ENCODE measurements at places on chromosomes 13 and 19.

GRCh38 chr13:53642306-53642705 lies 613.7 kb downstream of the OLFM4 start:
- no peak overlapping the region for H3K27ac ChIP-seq
- no peak for DNase-seq
- H3K27me3 ChIP-seq, result no peaks in the 10 kb centered on the region
- no peak overlapping the region for H3K4me3 ChIP-seq

- H3K4me1 ChIP-seq, result peaks cover 6% of the 10 kb centered on the region
- peaks cover 5% of the 10 kb centered on the region for H3K27me3 ChIP-seq
- no peak overlapping the region for H3K4me3 ChIP-seq
- no peak for DNase-seq
- no peak overlapping the region for H3K27ac ChIP-seq
These were observed 12.1 kb upstream of the PEX11G start for GRCh38 chr19:7500811-7501450.

DNA sequence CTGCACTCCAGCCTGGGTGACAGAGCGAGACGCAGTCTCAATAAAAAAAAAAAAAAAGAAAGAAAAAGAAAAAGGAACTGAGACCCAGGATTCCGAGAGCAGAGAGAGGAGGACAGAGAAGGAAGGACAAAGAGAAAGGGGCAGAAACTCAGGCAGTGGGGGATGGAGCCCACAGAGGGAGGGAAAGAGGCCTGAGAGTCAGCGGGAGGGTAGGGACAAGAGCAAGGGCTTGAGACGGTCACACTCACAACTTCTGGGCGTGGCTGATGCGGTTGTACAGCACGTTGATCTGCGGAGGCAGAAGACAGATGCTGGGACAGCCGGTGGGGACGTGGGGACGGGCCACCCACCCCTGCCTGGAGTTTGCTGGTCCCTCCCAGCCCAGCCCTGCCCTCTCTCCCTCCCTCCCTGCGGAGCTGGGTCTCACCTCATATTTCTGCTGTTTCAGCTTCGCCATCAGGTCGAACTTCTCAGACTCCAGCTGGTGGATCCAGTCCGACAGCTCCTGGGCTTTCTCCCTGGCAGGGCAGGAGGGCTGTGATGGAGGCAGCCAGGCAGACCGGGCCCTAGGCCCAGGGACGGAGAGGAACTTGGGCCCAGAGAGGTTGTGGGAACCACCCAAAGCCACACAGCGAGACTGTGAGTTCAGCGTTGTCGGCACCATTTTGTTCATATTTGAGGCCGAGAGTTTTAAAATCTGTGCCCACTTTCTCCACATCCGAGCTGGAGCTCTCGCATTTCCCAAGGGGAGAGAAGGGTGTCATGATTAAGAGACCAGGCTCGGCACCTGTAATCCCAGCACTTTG lies 15.2 kb downstream of the TNNT1 start:
- no peak overlapping the region for H3K4me3 ChIP-seq
- H3K4me1 ChIP-seq, result no peaks in the 10 kb centered on the region
- DNase-seq, result no peak
- H3K27me3 ChIP-seq, result peaks cover 23% of the 10 kb centered on the region

GRCh38 chr13:30978981-30979956 lies 46.8 kb downstream of the TEX26 start:
- H3K27ac ChIP-seq, result no peak overlapping the region
- H3K4me1 ChIP-seq, result no peaks in the 10 kb centered on the region
- no peak for DNase-seq
- no peaks in the 10 kb centered on the region for H3K36me3 ChIP-seq
- peaks cover 5% of the 10 kb centered on the region for H3K27me3 ChIP-seq

DNA sequence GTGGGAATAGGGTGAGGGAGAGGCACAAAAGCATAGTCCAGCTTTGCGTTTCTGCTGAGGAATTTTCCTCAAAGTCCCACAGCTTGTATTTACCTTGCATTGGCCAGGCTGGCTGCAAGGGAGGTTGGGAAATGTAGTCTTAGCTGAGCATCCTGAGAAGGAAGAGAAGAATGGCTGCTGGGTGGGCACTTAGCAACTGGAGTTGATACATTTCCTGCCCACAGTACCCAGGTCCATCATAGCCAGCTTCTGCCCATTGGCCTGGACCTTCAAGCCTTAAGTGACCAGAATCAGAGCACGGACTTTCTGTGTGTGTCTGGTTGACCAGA lies 112.4 kb downstream of the SIPA1L3 start:
- DNase-seq, result no peak
- H3K4me3 ChIP-seq, result no peak overlapping the region
- no peak overlapping the region for H3K27ac ChIP-seq
- no peaks in the 10 kb centered on the region for H3K36me3 ChIP-seq
- peaks cover 6% of the 10 kb centered on the region for H3K4me1 ChIP-seq

- H3K27ac ChIP-seq, result no peak overlapping the region
- DNase-seq, result no peak
- no peaks in the 10 kb centered on the region for H3K27me3 ChIP-seq
- no peaks in the 10 kb centered on the region for H3K36me3 ChIP-seq
- no peaks in the 10 kb centered on the region for H3K4me1 ChIP-seq
These were observed 55.5 kb upstream of the URI1 start for GRCh38 chr19:29886586-29886985.

- no peaks in the 10 kb centered on the region for H3K4me1 ChIP-seq
- DNase-seq, result no peak
- no peak overlapping the region for H3K4me3 ChIP-seq
- H3K36me3 ChIP-seq, result peaks cover 3% of the 10 kb centered on the region
These were observed 146.8 kb downstream of the KCNRG start for GRCh38 chr13:50162001-50162400.

- H3K4me3 ChIP-seq, result no peak overlapping the region
- no peak for DNase-seq
- H3K4me1 ChIP-seq, result no peaks in the 10 kb centered on the region
These were observed 22.5 kb downstream of the TMEM255B start for GRCh38 chr13:113781571-113781970.

DNA sequence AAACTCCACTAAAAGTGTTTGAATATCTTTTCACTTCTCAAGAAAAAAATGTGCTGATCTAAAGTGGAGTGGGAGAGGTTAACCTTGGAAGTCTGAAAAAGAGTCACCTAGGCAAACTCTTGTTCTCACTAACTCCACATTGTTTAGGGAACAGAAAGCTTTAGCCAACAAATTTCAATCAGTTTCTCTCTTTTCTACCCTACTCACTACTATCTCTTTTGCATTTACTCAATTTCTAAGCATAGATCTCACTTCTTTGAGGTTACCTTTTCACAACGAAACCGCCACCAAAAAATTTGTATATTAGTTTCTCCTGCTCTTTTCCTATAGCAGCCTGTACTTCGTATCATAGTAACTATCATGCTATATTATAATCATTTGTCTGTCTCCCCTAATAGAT lies 6.3 kb downstream of the NHLRC3 start:
- peaks cover 8% of the 10 kb centered on the region for H3K36me3 ChIP-seq
- peaks cover 10% of the 10 kb centered on the region for H3K4me1 ChIP-seq
- no peak overlapping the region for H3K27ac ChIP-seq
- no peaks in the 10 kb centered on the region for H3K27me3 ChIP-seq

DNA sequence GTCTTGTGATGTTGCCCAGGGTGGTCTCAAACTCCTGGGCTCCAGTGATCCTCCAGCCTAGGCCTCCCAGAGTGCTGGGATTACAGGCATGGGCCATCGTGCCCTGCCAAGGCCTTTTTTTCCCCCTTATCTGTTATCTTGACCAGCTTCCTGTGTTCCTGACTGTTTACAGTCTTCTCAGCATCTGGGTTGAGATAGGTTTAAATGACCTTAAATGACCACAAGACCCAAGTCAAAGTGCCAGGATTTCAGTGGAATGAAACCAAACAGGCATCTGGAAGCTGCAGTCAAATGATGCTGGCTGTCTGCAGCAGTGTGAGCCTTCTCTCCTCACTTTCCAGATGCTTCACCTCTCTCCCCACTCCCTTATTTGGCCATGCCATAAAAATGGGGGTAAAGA lies 114.2 kb upstream of the CLDN10 start:
- no peaks in the 10 kb centered on the region for H3K36me3 ChIP-seq
- H3K27me3 ChIP-seq, result peaks cover 5% of the 10 kb centered on the region
- no peak overlapping the region for H3K27ac ChIP-seq
- H3K4me1 ChIP-seq, result no peaks in the 10 kb centered on the region
- DNase-seq, result no peak
